Neural crest cell (in vitro differentiated cells): ENCODE measurements at places on chromosomes 7 and 10. TPM values are rescaled to one million over a fixed set of nuclear protein-coding genes. Genes with fewer than 3 reads are reported as not detected.

GIGYF1 gene
- 71.8 and 82.9 TPM in 2 replicates for total RNA-seq

CPA2 gene
- total RNA-seq: 0.55 and 1.2 TPM in 2 replicates

GOLGA7B gene
- 0.30 and 0.36 TPM in 2 replicates for total RNA-seq

GRCh38 chr10:112288486-112288885 is 5.3 kb downstream of the TECTB start:
- DNase-seq: no peak

DNA sequence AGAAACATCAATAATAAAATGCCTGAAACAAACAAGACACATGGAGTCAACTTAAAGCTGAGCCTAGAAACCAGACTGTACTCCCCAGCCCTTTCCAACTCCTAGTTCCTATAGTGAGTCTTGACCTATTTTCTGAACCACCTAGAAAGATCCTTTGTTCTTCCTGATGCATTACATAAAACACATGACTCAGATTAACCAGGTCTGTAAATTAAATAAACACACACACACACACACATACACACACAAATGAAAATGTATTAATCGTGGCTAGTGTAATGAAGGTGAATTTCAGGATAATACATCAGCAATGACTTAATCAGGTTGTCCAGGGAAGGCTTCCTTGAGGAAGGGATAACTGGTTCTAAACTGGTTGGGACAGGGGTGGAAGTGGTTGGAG is 104.7 kb downstream of the ST8SIA6 start:
- no peak for DNase-seq

GRCh38 chr7:2527505-2528467 is 8.2 kb downstream of the LFNG start:
- no peak for DNase-seq

GRCh38 chr7:116809636-116810266 is 52.6 kb upstream of the CAPZA2 start:
- peak; percentile 17 for DNase-seq

DNA sequence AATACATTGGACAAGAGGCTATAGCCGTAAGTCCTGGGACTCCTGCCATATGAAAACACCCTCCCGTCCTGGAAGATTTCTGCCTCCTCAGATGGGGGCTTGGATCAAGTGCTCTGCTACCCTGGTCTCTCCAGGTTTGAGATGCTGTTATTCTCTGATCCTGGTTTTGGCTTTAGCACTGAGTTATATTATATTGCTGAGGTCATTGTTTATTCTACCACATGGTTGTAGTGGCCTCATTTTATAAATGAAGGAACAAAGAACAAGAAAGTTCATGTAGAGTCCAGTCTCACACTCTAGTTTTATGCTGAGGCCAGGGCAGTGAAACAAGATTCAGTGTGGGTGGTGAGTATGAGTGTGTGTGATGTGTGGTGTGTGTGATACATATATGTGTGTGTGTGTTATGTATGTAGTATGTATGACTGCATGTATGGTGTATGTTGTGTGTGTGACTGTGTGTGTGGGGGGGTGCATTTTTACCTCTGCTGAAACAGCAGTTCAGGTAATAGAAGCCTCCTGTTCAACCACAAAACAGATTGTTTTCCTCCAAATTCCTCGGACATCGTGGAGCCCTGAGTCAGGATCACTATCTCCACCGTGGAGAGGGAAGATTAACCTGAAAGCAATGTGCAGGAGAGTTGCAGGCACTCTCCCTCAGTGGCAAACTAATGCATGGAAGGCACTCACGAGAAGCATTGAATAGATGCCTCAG is 80.7 kb downstream of the C7orf25 start:
- DNase-seq: no peak

DNA sequence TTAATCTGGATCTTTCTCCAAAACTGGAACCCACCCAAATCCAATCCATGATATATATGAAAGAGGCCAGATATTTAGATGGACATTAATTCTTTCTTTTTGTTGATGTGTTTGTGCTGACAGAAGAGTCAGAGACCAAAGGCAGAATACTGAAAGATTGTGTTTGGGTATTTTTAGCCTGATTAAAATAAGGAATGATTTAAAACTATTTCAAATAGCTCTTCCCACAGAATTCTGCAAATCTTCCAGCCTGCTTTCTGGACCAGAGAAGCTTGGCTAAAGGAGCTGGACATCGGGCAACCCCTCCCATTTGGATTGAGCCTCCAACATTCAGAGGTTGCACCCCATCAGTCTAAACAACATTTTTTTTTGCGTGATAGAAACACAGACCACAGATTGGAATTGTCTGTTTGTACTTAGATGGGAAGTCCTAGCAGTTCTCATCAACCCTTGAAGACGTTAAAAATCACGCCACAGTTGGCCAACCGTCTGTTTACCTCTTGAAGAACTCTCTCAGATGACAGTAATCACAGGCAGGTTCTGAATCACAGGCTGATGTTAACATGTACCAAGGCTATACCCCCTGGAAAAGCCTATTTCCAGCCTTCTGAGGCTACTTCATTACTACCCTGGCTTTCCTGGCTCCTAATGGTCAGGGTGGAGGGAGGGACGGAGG is 155.2 kb upstream of the NRP1 start:
- DNase-seq: no peak

DNA sequence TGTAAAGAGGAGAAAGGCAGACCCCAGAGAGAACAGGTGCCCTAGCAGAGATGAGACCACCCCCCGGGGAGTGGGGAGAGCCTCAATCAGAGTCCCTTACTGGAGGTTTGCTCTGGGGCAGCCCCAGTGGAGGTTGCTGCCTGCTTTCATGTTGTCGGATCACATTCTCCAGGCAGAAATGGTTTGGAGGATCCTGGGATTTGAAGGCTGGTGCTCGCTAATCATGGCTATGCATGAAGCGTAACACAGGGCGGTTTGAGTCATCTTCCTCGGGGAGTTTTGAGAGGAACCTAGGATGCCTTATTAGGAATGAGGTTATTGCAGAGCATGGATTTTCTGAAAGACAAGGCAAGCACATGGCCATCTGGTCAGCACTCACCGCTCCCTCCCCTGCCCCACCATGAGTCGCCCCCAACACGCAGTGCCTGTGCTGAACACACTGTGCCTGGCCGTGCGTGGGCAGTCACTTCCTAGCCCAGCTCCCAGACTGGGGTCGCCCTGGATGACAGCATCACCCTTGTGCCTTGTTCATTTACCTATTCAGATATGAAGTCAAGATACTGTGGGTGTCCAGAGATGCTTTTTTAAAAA is 319.9 kb downstream of the DPP6 start:
- DNase-seq: no peak

GRCh38 chr10:33556620-33557019 is 222.2 kb upstream of the NRP1 start:
- DNase-seq: peak; percentile 22

DNA sequence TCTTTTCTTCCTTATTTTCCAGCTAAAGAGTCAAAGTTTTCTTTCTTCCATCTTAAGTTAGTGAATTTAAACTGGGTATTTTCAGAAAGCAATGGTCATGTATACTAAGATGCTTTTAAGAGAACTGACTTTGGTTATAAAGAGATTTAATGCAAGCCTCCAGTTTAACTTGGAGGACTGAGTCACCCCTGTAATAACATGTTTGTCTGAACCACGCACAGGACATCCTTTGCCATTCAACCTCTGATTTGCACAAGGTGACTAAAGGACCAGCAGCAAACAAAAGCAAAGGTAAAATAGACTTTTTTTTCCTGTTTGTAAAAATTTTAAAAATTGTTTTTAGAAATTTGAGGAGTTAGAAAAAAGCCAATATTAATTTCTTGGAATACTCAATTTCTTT is 2.9 kb downstream of the HYAL4 start:
- DNase-seq: no peak

DNA sequence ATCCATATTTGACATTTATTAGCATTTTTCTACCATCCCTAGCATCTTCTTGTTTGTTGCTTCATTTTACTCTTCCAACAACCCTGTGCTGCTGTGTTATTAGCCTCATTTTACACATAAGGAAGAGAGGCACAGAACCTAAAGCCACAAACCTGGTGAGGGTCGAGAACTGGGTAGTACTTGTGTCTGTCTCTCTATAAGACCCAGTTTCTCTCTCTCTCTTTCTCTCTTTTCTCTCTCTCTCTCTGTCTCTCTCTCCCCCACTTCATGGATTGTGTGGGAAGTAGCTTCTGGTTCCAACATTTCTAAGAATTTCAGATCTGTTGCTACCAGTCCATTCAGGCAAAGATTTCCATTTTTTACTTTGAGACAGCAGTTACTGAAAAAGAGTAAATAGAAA is 1.4 kb upstream of the FRA10AC1 start:
- DNase-seq: no peak

DNA sequence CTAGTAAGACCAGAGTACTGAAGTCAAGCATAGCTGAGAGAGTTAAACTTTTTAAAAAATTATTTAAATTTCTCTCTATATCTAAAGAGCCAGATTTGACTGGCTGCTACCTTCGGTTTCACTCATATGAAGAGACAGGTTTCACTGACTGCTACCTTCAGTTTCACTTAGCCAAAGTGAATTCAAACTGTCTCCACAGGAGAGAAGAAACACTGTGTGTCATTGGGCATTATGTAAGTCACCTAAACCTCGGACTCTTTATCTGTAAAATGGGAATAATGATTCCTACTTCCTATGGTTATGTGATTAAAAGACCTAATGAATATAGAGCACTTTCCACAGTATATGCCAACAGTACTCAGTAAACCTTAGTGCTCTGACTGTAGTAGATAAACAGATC is 41.6 kb upstream of the MET start:
- no peak for DNase-seq
